ENCODE measurements at places on chromosomes 4 and X.
A peak's percentile ranks its signal among the peaks of the same experiment; 100 is the strongest.

DNA sequence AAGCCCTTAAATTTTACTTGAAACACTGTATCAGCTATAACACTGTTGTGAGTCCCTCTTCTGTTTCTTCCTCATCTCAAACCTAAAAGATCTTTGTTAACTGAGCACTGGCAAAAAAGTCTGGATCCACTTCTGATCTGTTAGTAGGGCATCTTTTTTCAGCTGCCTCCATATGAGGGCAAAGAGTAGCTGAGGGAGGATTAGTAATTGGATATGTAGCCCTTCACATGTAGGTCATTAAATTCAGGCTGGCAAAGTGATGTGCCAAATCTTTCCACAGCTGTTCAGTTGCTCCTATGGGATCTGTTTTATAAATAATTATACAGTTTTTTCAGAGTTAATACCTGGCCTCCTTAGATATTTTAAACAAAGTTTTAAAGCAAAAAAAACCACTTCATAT, 1.1 kb upstream of the TRMT10A start:
- peak; percentile 72 for DNase-seq

GRCh38 chrX:46209037-46209436, 336.2 kb downstream of the ZNF674 start:
- DNase-seq, result no peak

GRCh38 chr4:147307896-147308674, 172.8 kb upstream of the EDNRA start:
- DNase-seq, result no peak

DNA sequence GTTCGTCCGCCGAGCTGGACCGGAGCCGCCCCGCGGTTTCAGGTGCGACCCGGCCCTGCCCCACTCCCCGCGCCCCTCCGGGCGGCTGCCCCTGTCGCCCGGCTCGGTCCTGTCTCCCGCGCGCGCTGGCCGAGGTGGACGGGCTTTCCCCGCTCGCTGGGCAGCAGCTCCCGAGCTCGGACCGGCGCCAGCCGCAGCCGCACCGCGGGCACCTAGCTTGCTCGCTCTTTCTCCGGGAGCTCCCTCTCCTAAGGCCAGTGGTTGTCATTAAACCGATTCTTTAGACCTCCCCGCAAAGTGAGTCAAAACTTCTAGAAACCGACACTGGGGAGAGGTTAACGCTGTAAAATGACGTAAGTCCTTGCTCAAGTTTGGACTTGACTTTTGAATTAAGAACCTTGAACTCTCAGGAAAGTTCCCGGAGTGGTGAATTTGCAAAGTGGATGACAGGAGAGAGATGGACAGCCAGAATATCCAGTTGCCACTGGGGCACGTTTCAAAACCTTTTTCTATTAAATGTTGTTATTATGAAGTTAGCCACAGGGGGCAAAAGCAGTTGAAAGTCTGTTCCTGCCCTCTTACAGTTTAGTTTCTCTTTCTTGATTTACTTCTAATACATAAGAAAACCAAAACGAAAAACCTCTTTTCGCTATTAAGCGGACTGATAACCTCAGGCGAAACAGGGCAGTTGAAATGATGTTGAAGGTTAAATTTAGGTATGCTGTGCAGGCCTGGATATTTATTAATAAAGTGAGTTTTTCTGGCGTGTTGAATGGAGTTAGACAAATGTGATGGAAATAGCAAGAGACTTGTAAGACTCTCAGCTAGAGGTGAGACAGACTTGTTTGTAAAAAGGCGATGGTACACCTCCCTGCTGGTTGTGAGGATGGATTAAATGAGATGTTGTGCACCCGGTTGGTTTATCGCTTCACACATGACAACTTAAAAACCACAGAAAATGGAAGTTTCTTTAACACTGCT, 847 bp downstream of the PI4K2B start:
- DNase-seq, result peak; percentile 37

GRCh38 chr4:174555789-174556630, 33.7 kb upstream of the HPGD start:
- DNase-seq, result no peak

GRCh38 chrX:12080265-12080664, 58.0 kb upstream of the FRMPD4 start:
- DNase-seq, result peak; percentile 2

DNA sequence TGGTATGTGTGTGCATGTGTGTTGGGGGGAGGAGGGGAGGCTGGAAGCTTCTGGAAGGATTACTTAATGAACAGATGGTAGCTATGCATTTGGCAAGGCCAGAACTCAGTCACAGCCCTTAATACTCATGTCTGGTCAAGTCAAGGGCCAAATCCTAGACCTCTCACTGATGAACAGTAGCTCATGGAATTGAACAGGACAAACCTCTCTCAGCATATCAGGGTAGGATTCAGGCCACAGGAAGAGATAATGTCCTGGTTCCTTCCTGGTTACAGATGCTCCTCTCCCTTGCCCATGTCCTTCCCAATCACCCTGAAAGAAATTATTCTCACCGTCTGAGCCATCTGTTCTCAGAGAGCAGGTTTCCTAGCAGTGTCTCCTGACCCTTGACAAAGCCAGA, 165.7 kb downstream of the SOWAHB start:
- no peak for DNase-seq

DNA sequence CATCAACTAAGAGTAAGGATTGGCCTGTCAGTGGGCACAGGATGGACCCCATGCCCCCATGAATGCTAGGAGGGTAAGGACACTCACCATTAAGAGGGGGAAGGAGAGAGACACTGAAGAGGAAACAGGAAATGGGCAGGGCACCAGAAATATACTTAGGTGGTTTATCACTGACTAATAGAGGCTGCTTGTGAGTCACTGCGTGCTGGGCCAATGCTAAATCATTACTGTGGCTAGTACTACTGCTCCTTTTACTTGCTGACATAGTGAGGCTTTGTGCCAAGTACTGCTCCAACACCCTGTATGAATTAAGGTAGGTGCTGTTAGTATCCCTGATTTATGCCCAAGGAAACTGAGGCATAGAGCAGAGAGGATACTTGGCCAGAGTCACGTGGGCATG, 130.4 kb upstream of the FRMPD4 start:
- DNase-seq, result no peak

DNA sequence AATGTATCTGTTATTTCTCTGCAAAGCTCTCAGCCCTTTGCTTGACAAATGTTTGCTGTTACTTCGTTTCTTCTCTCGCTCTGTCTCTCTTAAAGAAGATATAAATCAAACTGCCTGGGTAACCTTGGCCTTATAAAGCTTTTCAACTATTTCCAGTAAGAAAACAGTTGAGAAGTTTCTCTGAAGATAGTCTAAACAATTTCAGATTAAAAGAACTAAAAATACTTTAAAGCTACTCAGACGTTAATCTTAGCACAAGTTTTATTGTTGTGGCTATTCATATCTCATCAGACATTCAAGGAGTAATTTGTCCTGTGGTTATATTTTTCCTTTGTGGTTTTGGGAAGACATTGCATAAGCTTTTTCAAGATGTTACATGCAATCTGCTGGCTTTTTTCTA, 22.6 kb downstream of the HOPX start:
- DNase-seq, result no peak

DNA sequence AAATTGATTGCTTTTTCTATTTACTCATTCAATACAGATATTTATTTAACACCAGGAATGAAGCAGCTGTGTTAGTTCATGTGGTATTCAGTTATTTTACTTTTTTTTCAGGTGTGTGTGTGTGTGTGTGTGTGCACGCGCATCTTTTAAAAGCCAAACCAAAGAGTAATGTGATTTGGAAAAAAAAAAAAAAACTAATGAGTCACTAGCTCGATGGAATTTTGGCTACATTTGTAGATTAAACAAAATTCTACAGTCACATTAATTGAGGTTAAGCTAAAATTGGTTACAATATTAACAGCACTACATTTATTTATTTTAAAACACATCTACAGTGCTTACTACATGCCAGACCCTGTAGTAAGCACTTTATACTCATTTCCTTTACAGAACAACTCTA, 66.8 kb downstream of the HHIP start:
- DNase-seq, result no peak

DNA sequence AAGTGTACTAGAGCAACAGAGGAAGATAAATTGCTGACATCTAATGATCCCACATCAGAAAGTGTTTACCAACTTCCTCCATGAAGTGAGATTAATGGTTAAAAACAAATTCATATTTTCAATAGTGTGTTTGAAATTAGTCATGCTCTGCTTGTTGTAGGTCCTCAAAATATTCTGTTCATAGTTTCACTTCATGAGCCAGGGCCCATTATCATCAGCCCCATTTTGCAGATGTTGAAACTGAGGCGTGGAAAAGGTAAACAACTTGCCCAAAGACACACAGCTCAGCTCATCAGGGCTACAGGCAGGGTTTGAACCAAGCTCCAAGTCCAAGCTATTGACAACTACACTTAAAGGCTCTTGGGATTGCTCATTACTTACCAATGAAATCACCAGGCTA, 103.5 kb upstream of the PPARGC1A start:
- no peak for DNase-seq

DNA sequence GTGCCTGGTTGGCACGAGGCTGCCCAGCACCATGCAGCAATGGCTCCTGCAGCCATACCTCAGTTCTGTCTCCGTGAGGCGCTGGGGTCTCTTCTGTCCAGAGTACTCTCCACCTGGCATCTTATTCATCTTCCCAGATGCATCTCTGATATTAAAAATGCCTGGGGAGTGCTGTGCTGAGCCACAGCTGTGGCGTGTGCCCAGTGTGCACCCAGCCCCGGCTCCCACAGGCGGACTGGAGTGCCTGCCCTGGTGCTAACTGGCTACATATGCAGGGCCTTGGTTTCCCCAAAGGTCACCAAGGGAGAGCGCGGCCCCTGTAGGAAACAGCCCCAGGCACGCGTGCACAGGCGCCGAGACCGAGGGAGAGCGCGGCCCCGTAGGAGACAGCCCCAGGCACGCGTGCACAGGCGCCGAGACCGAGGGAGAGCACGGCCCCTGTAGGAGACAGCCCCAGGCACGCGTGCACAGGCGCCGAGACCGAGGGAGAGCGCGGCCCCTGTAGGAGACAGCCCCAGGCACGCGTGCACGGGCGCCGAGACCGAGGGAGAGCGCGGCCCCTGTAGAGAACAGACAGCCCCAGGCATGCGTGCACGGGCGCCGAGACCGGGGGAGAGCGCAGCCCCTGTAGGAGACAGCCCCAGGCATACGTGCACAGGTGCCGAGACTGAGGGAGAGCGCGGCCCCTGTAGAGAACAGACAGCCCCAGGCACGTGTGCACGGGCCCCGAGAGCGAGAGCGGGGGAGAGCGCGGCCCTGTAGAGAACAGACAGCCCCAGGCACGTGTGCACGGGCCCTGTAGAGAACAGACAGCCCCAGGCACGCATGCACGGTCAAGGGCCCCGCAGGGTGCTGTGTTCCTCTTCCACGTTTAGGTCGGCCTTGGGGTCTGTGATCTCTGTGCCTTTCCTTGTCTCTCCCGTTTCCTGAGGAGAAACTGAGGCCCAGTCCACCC, 14.5 kb downstream of the TMEM175 start:
- DNase-seq, result no peak

GRCh38 chr4:118760493-118760892, 75.3 kb downstream of the METTL14 start:
- DNase-seq, result no peak

GRCh38 chr4:4423706-4424498, 37.0 kb downstream of the NSG1 start:
- DNase-seq, result no peak

DNA sequence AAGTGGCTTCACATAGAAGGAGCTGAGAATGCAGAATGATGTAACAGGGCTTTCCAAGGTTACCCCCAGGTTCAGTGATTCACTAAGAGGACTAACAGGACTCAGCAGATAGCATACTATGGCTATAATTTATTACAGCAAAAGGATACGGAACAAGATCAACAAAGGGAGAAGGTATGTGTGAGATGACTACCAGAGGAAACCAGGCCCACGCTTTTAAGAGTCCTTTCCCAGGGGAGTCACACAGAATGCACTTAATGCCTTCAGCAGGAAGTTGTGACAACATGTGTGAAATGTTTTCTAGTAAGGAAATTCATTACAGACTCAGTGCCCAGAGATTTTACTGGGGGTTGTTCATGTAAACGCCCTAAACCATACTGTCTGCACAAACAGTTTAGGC, 373.6 kb upstream of the MAGEB2 start:
- no peak for DNase-seq

DNA sequence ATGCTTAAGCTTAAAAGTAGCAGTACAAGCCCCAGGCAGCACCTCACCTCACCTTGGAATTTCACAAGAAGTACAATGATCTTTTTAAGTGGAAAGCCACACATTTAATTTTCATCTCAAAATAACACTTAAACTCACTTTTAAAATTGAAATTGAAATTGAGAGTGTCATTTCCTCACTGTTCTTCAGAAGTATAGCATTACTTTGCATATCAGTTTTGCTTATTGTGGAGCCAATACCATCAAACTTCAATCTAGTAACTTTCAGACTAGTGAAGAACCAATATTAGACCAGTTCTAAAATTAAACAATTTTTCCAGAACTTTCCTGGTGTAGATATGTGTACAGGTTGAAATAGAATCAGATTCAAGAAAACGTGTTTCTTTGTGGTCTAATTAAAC, 242.4 kb downstream of the NDST4 start:
- DNase-seq, result no peak

DNA sequence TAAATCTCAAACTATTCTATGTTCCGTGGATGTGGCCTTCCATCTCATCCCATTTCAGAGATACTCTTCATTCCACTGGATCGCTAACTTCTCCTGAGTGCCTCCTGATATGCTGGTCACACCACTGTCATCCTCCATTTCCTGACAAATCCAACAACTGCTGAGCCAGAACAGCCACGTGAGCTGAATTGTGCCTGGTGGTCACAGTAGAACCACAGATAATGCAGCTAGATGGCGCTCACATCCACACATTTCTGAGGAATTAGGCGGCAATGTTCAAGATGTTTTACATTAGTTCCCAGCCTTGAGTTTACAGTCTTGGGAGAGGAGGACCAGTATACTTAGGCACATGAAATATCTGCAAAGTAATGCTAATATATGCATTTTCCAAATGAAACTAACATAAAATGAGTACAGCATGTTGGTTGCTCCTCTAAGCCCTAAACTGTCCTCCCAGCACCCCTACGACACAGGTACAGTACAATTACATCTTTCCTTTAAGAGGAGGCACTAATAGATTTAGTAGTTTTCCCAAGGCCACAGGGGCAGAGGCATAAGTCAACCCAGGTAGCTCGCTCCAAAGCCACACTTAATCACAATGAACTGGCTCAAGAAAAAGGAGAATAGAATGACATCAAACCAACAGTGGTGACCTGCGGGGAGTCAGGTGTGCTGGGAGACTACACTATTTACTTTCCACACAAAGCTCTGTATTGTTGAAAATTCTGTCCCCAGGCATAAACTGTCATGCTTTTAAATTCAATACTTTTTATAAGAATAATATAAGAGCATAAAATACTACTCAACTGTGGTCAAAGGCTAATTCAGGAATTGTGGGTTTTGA, 134.2 kb downstream of the CHIC2 start:
- DNase-seq, result peak; percentile 49

DNA sequence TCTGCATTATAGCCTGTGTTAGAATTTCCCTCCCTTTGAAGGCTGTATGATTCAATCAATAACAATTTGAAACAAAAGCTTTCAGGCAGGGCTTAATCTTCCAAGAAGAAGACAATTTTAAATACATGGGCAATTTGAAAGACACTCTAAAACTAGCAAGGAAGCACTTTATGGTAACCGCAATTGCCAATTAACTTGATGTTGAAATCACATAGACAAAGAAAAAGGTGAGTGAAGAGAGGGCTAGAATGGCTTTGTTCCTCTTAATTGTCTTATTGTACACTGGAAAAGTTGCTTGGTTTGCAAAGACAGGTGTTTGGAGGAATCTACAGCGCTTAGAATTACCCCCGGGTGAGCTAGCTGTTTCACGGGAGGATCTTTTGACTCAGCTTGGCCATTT, 74.4 kb upstream of the PRKX start:
- no peak for DNase-seq

- peak; percentile 0 for DNase-seq
Measured at GRCh38 chrX:41734530-41734929, 10.5 kb downstream of the GPR82 start.

Data from NCI-H2171 treated with DMSO at 0.1 percent for 48 hours (cell line).